ENCODE measurements at places on chromosomes 12 and 14.

- peaks cover 23% of the 10 kb centered on the region for H3K4me1 ChIP-seq
- no peak overlapping the region for H3K4me3 ChIP-seq
- no peaks in the 10 kb centered on the region for H3K36me3 ChIP-seq
- peaks cover 94% of the 10 kb centered on the region for H3K27me3 ChIP-seq
- H3K27ac ChIP-seq = no peak overlapping the region
- no peak for DNase-seq
Observed at GRCh38 chr14:60646226-60646818, 3.0 kb downstream of the SIX1 start.

- DNase-seq = peak; percentile 93
- H3K27me3 ChIP-seq = no peaks in the 10 kb centered on the region
- peaks cover 42% of the 10 kb centered on the region for H3K4me1 ChIP-seq
- peak within 1 kb of the TSS; percentile 97 for H3K27ac ChIP-seq
Observed at GRCh38 chr14:55026793-55027561, at the start of the genes SOCS4 and WDHD1. TSS of gene SOCS4 (plus strand) at chr14:55027236. CDS start at chr14:55043042, 15,806 bp downstream. TSS of gene WDHD1 (minus strand) at chr14:55027099. CDS start at chr14:55026787, 312 bp downstream.

- peak overlapping the region; percentile 92 for H3K27ac ChIP-seq
- DNase-seq = no peak
- H3K27me3 ChIP-seq = no peaks in the 10 kb centered on the region
- H3K36me3 ChIP-seq = peaks cover 11% of the 10 kb centered on the region
- H3K4me3 ChIP-seq = peak overlapping the region; percentile 25
Observed at GRCh38 chr12:12872934-12873275, 18.5 kb upstream of the GPRC5A start.

GRCh38 chr12:7117670-7118069 is 8.7 kb upstream of the C1RL start:
- no peak overlapping the region for H3K4me3 ChIP-seq
- H3K27ac ChIP-seq = no peak overlapping the region
- no peaks in the 10 kb centered on the region for H3K4me1 ChIP-seq
- H3K27me3 ChIP-seq = no peaks in the 10 kb centered on the region
- H3K36me3 ChIP-seq = peaks cover 4% of the 10 kb centered on the region

GRCh38 chr12:61694214-61694613 is 566.0 kb upstream of the USP15 start:
- H3K36me3 ChIP-seq = peaks cover 1% of the 10 kb centered on the region
- no peaks in the 10 kb centered on the region for H3K27me3 ChIP-seq

- no peaks in the 10 kb centered on the region for H3K36me3 ChIP-seq
- no peaks in the 10 kb centered on the region for H3K4me1 ChIP-seq
- no peak overlapping the region for H3K4me3 ChIP-seq
- DNase-seq = no peak
- H3K27ac ChIP-seq = no peak overlapping the region
Observed at GRCh38 chr14:73258076-73258475, 20.8 kb downstream of the PAPLN start.

- peak overlapping the region; percentile 78 for H3K4me3 ChIP-seq
- H3K27me3 ChIP-seq = peaks cover 18% of the 10 kb centered on the region
- H3K4me1 ChIP-seq = peaks cover 16% of the 10 kb centered on the region
- DNase-seq = no peak
Observed at GRCh38 chr12:40105265-40105514, 691 bp downstream of the SLC2A13 start.

DNA sequence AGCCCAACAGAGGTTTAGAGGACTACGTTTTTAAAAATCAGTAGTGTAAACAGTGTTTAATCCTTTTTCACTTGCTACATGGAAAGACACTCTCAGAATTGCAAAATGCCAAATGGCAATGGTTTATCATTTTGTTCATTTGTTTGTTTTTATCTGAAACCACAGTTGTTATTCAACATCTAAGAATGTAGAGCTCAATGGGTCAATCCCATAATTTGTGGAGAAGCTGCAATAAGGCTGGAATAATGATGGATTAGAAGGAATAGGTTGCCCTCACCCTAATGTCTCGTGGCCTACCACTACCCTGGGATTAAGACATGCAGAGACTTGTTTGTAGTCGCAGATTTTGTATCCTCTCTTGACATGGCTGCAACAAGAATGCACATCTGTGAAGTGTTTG is 115.7 kb downstream of the LLPH start:
- no peaks in the 10 kb centered on the region for H3K27me3 ChIP-seq
- no peak overlapping the region for H3K27ac ChIP-seq
- no peaks in the 10 kb centered on the region for H3K36me3 ChIP-seq
- H3K4me1 ChIP-seq = peaks cover 19% of the 10 kb centered on the region
- no peak for DNase-seq
- no peak overlapping the region for H3K4me3 ChIP-seq

- peak overlapping the region; percentile 76 for H3K27ac ChIP-seq
- peaks cover 4% of the 10 kb centered on the region for H3K36me3 ChIP-seq
- H3K27me3 ChIP-seq = no peaks in the 10 kb centered on the region
Observed at GRCh38 chr14:52835122-52835903, 43.9 kb upstream of the GNPNAT1 start.

GRCh38 chr14:57487771-57488170 is 5.9 kb downstream of the CCDC198 start:
- H3K27ac ChIP-seq = no peak overlapping the region
- no peaks in the 10 kb centered on the region for H3K27me3 ChIP-seq
- peaks cover 22% of the 10 kb centered on the region for H3K4me1 ChIP-seq
- no peak for DNase-seq
- H3K4me3 ChIP-seq = no peak overlapping the region

DNA sequence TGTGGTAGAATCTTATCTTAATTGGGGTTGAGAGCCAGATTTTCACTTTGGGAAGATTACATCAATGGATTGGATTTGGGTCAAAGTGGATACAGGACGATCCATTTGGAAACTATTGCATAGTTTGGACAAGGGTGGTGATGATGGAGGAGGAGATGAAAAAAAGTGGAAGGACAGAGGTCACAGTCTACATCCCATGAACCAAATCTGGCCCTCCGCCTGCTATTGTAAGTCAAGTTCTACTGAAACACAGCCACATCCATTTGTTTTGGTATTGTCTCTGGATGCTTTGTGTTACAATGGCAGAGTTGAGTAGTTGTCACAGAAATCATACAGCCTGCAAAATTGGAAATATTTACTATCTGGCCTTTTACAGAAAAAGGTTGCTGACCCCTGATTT is 296.8 kb upstream of the NOS1 start:
- peaks cover 15% of the 10 kb centered on the region for H3K27me3 ChIP-seq
- H3K36me3 ChIP-seq = no peaks in the 10 kb centered on the region
- no peak overlapping the region for H3K4me3 ChIP-seq
- no peak overlapping the region for H3K27ac ChIP-seq
- H3K4me1 ChIP-seq = no peaks in the 10 kb centered on the region

GRCh38 chr12:52616680-52617402 is 1.5 kb downstream of the KRT73 start:
- peaks cover 59% of the 10 kb centered on the region for H3K27me3 ChIP-seq
- H3K36me3 ChIP-seq = no peaks in the 10 kb centered on the region
- H3K4me3 ChIP-seq = no peak overlapping the region
- DNase-seq = no peak
- peak overlapping the region; percentile 0 for H3K27ac ChIP-seq
- no peaks in the 10 kb centered on the region for H3K4me1 ChIP-seq

DNA sequence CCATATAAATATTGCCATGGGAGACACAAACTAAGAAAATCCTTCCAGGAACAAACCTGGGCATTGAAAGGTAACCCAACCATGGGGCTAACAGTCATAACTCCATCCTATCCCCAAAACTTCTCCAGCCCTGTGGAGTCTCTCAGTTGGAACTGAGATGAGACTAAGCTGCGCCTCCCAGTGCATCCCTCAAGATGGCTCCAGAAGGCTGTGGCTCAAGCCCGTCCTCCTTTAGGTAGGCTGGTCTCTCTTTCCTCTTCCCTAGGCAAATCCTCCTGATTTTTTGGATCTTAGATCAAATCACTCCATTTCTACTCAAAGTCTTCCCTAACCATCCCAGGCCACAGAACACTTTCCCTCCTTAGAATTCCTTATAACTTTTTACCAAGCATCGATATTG is 364.3 kb upstream of the CCDC196 start:
- no peaks in the 10 kb centered on the region for H3K36me3 ChIP-seq
- H3K4me3 ChIP-seq = no peak overlapping the region
- H3K27ac ChIP-seq = no peak overlapping the region
- no peak for DNase-seq

GRCh38 chr12:4217091-4217490 is 56.5 kb upstream of the CCND2 start:
- H3K27me3 ChIP-seq = peaks cover 19% of the 10 kb centered on the region
- no peaks in the 10 kb centered on the region for H3K36me3 ChIP-seq
- no peak overlapping the region for H3K4me3 ChIP-seq
- DNase-seq = peak; percentile 1

DNA sequence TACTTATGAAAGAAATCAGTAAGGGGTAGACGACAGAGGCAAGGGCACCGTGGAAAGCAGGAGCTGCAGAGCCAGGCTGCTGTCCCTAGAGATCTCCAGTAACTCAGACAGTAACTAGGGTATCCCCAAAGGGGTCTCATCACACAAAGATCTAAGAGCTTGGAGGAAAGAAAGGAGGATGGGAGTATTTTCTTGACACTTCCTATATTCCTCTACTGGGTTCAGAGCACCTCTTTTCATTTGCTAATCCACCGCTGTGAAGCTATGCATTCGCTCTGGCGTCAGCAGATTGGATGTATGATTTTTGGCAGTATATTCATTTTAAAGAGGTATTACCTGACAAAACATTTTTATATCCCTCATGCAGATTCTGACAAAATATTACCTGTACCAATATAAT is 12.6 kb downstream of the USP44 start:
- no peak overlapping the region for H3K4me3 ChIP-seq
- H3K4me1 ChIP-seq = peaks cover 2% of the 10 kb centered on the region
- peaks cover 2% of the 10 kb centered on the region for H3K36me3 ChIP-seq
- H3K27me3 ChIP-seq = no peaks in the 10 kb centered on the region
- DNase-seq = no peak
- no peak overlapping the region for H3K27ac ChIP-seq

- H3K4me1 ChIP-seq = peaks cover 12% of the 10 kb centered on the region
- peak overlapping the region; percentile 53 for H3K27ac ChIP-seq
- DNase-seq = no peak
- no peak overlapping the region for H3K4me3 ChIP-seq
Observed at GRCh38 chr12:115354007-115354890, 670.3 kb upstream of the TBX3 start.

DNA sequence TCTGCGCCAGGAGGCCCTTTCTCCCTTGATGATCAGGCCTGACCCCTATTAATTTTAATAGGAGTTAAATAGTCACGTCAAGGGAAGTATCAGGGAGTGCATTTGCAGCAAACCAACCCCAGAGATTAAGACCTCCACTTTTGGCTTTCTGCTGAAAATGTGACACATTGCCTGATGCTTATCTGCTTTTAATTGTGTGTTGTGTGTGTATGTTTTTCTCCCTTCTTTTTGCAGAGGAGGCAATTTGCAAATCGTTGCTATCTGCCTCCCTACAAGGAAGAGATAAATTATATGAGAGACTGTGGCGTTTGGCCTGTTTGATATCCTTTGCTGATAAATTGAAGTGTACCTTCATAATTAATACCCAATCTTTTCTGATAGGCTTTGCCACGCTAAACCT is 822.9 kb downstream of the VRK1 start:
- no peak for DNase-seq
- no peak overlapping the region for H3K4me3 ChIP-seq
- no peak overlapping the region for H3K27ac ChIP-seq
- H3K36me3 ChIP-seq = peaks cover 2% of the 10 kb centered on the region

DNA sequence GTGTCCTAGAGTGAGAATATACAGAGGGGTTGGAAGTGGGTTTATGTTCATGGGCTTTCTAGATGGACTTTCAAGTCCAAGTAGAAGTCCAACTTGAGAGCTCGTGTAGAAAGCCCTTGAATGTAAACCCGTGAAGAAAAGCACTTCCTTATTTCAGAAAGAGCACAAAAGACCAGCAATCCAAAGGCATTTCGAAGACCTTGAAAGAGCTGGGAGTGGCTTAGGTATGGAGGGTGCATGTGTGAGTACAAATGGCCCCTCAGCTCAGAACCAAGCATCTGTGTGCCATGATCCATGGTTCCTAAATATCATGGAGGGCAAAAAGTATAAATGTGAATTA is 160.7 kb downstream of the ETV6 start:
- H3K27me3 ChIP-seq = no peaks in the 10 kb centered on the region
- peaks cover 6% of the 10 kb centered on the region for H3K36me3 ChIP-seq
- H3K4me1 ChIP-seq = peaks cover 47% of the 10 kb centered on the region
- no peak overlapping the region for H3K4me3 ChIP-seq
- no peak for DNase-seq

- DNase-seq = no peak
- H3K4me3 ChIP-seq = peak overlapping the region; percentile 11
- peaks cover 2% of the 10 kb centered on the region for H3K27me3 ChIP-seq
- H3K36me3 ChIP-seq = no peaks in the 10 kb centered on the region
- peaks cover 21% of the 10 kb centered on the region for H3K4me1 ChIP-seq
Observed at GRCh38 chr12:110109037-110109836, 14.9 kb upstream of the IFT81 start.

DNA sequence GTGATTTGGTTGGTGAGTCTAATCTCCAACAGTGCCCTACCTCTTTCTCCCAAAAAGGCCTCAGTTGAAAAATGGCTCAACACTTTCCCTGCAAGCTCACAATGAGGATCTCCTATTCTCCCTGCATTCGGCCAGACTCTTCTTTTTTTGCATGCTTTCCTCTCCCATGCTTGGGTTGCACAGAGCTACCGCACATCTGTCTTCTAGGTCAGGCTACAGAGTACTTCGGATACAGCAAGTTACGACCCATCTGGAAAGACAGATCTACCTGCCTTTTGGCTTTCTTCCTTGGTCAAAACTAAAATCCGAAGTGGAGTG is 305 bp upstream of the SLC16A7 start:
- H3K4me1 ChIP-seq = peaks cover 12% of the 10 kb centered on the region
- DNase-seq = no peak
- peak overlapping the region; percentile 88 for H3K4me3 ChIP-seq
- peaks cover 18% of the 10 kb centered on the region for H3K27me3 ChIP-seq

DNA sequence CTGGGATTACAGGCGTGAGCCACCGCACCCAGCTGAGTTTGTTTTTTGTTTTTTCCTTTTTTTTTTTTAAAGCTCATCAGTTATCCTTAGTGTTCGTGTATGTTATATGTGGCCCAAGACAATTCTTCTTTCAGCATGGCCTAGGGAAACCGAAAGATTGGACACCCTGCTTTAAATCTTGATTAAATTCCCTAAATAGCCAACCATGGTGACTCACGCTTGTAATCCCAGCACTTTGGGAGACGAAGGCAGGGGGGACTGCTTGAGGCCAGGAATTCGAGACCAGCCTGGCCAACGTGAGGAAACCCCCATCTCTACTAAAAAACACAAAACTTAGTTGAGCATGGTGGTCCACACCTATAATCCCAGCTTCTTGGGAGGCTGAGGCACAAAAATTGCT is 131.1 kb downstream of the MED13L start:
- H3K27ac ChIP-seq = no peak overlapping the region
- H3K27me3 ChIP-seq = no peaks in the 10 kb centered on the region
- DNase-seq = no peak
- no peak overlapping the region for H3K4me3 ChIP-seq
- peaks cover 30% of the 10 kb centered on the region for H3K4me1 ChIP-seq

- peak; percentile 72 for DNase-seq
- no peaks in the 10 kb centered on the region for H3K27me3 ChIP-seq
- H3K4me1 ChIP-seq = peaks cover 9% of the 10 kb centered on the region
- H3K36me3 ChIP-seq = peaks cover 3% of the 10 kb centered on the region
- H3K27ac ChIP-seq = peak within 1 kb of the TSS; percentile 73
Observed at GRCh38 chr12:125065021-125065918, at the start of gene AACS. TSS of gene AACS (plus strand) at chr12:125065435. CDS start at chr12:125065585, 150 bp downstream.
